Ascending aorta (tissue), 2 donors: ENCODE measurements at places on chromosomes 12 and 14.

- DNase-seq = no peak
Observed at GRCh38 chr14:36229262-36229661, 52.7 kb upstream of the PTCSC3 start.

GRCh38 chr14:33475623-33476022 is 475.3 kb downstream of the EGLN3 start:
- no peak for DNase-seq

GRCh38 chr12:13390381-13390861 is 193.9 kb downstream of the EMP1 start:
- DNase-seq = peak; percentile 55

DNA sequence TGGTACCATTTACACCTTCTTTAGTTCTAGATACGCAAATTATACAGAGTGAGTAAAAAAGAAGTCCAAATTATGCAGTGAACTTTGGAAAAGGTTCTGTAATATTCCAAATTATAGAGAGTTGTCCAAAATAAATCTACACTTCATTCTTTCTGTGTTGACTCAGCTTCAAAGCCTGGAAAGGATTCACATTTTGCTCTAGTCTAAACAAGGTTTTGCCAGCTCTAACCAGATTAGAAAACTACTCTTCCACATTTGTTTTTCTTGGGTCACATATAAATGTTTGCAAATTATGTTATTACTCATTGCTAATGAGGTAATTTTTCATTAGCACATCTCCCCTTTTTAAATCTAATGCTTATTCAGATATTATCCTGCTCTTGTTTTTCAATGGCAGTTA is 1562.4 kb upstream of the SEL1L start:
- DNase-seq = no peak

DNA sequence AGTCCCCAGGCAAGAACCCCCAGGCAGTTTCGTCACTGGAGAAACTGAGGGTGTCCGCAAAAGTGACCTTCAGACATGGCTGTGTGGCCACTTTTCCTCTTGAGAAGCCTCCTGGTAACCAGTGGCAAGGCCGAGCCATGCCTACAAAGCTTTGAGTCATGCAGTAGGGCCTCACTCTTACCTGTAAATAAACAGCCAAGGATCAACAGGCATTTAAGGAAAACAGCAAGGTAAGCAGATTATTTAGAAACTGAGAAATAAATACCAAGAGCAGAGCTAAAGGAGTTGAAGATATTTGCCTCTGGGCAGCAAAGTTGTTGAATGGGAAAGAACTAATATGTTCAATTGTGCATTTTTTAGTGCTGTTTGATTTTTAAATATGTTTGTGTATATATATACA is 141.0 kb upstream of the BCL2L14 start:
- DNase-seq = no peak

- DNase-seq = no peak
Observed at GRCh38 chr14:103336191-103336590, 2.2 kb downstream of the EIF5 start.

DNA sequence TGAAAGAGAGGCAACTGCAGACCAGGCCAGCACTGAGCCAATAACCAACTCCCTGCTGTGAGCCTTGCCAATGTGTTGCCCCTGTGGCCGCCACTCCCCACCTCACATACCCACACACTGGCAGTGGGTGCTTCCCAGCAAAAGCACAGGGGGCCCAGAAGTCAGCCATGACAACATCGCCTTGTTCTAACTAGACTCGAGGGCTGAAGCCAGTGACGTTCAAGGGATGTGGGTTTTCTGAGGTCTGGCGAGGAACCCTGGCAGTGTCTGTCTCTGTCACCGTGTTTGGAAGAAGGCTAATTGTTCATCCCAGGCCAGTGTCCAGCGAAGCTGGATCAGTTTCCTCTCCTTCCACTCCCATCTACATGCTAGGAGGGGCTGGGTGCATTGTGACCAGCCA is 311.8 kb upstream of the AMIGO2 start:
- no peak for DNase-seq

DNA sequence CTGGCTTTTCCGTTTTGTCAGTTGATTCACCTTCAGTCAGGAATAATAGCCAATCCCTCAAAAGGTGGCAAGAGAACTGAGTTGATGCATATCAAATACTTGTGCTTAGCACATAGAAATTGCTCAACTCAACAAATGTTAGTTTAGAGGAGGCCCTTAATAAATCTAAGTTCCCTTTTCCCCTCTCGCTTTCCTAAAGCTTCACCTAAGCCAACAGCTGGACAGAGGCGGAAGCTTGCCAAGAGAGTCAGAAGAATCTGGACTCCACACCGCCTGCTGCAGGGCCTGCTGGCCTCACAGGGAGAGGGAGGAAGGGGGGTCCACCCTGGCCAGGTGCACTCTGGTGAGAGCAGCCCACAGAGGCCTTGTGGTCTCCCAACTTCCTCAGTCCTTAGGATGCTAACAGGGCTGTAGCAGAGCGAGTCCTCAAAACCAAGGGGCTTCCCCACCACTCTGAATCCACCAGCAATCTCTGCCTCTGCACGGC is 213.1 kb downstream of the CHST11 start:
- DNase-seq = no peak

GRCh38 chr14:69538766-69539165 is 35.9 kb downstream of the CCDC177 start:
- DNase-seq = no peak

GRCh38 chr12:101929365-101930041 is 52.1 kb downstream of the DRAM1 start:
- no peak for DNase-seq

DNA sequence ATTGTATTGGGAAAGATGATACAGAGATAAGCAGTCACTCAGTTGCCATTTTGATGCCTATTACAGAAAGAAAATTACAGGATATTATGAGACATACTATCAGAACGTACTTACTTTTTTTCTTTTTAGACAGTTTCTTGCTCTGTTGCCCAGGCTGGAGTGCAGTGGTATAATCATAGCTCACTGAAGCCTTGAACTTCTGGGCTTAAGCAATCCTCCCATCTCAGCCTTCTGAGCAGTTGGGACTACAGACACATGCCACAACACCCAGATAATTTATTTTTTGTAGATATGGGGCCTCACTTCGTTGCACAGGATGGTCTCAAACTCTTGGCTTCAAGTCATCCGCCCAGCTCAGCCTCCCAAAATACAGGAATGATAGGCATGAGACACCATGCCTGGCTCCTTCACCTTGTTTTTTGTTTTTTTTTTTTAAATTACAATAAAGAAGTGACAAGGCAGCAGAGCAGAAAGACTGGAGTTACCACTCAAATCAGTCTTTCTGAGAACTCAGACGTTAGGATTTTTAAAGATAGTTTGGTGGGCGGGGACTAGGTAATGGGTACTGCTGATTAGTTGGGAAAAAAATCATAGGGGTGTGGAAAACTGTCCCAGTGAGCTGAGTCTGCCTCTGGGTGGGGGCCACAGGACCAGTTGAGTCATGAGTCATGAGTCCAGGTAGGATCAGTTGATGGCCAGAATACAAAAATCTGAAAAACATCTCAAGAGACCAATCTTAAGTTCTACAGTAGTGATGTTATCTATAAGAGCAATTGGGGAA is 11.5 kb upstream of the CPM start:
- DNase-seq = no peak

DNA sequence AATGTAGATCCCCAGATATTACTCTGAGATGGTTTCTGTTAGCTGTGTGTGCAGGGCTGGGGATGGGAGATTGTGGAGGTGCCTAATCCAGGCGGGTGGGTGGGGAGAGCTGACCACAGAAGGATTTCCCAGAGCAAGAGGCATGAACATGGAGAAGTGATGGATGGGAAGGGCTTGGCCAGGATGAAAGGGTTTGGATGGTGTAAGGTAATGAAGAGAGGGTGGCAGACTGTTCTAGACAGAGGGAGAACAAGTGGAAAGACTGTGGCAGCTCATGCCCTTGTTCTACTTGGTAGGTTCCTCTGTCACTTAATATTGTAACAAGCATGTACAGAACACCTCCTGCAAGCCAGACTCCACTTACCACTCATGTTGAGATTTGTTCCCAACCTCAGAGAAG is 187.8 kb downstream of the NPAS3 start:
- DNase-seq = no peak

GRCh38 chr12:95620171-95620570 is 68.9 kb upstream of the USP44 start:
- DNase-seq = no peak

DNA sequence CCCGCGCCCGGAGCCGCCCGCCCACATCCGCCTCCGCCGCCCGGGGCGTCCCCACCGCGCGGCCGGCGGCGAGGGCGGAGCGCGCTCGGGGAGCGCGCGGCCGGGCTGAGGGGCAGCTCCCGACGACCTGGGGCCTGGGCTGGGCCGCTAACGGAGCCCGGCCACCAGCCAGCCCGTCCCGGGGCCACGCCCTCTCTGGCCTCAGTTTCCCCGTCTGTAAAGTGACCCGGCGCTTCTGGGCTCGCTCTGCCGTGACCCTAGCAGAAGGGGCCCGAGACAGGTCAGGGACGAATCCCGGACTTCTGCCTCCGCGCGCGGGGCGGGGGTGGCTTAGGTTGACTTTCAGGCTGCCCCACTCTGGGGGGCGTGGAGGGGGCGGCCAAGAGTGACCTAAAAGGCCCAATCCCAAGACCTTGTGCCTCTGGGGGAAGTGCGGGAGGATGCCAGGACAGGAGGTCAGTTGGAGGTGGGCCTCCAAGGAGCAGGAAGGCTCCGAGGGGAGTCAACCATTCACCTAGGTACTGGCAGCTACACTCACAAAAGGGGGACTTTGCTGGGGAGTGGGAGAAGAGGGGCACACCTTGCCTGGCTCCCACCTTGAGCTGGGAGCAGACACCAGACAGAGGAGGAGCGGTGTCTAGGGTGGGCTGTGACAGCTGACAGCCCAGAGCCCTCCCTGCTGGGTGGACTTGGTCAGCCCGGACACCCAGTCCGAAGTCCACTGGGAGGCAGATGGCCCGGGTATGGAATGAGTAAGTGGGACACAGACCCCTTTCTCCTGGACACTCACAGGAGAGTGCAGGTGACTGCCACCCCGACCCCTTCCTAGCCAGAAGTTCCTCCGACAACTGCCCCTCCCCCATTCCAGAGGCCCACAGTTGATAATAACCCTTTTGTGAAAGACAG is 486 bp upstream of the AKT1 start:
- DNase-seq = no peak

GRCh38 chr12:75712223-75712622 is 200.8 kb upstream of the KRR1 start:
- no peak for DNase-seq

DNA sequence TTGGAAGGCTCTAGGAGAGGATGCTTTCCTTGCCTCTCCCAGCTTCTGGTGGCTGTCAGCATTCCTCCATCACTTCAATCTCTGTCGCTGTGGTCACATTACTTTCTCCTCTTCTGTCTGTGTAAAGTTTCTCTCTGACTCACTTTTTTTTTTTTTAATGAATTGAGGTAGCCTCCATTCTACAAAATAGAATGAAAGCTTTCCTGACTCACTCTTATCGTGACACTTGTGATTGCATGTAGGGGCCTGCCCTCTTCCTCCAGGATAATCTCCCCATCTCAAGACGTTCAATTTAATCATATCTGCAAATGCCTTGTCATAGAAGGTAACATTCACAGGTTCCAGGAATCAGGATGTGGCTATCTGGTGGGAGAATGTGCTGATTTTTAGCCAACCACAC is 153.5 kb upstream of the HMGA2 start:
- DNase-seq = no peak

DNA sequence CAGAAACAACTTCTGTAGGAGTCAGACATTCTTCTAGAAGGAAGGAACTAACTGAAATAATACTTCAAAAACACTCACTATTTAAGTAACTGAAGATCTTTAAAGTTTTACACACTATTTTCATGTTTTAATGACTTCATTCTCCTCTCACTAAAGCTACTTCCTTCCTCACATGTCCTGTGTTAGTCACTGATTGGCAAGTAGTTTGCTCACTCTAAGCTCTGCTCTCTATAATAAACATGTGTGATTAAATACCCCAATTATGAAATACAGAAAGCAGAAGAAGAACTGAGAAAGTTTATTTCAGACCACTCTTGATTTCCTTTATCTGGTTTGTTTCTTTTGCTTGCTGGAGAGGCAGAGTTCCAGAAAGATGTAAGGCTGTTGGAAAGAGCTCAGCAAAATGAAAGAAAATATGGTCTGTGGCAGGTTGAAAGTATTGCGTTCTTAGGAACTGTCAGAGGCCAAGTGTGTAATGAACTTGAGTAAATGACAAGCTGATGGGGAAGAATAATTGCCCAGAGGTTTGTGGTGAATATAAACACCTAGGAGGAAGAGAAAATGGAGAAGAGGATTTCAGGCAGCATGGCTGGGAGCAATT is 522.0 kb upstream of the SEL1L start:
- DNase-seq = no peak

GRCh38 chr12:127412866-127413265 is 854.1 kb upstream of the TMEM132C start:
- no peak for DNase-seq
